ELR (cell line): ENCODE measurements at places on chromosomes 7 and 10.
A peak's percentile ranks its signal among the peaks of the same experiment; 100 is the strongest.

DNA sequence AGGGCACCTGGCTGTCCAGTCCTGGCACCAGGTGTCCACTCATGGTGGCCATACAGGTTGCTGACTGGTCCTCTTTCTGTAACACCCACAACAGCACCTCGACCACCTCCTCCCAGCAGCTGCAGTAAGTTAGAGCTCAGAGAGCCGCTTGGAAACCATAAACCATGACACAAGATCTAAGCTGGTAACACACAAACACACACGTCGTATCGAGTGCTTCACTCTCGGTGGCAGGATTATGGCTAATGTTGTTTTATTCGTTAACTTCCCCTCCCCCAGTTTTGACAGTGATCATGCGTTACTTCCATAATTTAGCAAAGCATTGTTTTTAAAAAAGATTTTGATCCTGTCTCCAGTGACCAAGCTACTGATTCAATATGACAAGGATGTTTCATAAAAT lies 59.7 kb downstream of the CAMK2B start:
- DNase-seq, result no peak

DNA sequence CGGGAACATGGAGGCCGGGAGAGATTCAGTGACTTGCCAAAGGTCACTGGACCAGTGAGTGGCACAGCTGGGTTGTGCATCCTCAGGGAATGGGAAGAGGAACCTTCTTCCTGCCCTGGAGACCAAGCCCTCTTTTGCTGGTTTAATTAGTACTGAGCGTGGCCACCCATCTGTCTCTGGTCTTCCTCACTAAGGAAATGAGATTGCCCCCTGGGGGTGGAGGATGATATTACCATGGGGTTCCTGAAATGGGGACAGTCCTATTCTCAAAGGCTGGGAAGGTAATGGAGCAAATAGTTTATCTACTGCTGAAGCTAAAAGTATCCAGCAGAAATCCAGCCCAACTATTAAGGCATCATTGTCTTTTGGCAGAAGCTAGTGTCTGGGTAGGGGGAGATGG lies 98.6 kb upstream of the FGFR2 start:
- DNase-seq, result peak; percentile 35

GRCh38 chr10:19966751-19967150 lies 150.5 kb downstream of the PLXDC2 start:
- DNase-seq, result no peak

DNA sequence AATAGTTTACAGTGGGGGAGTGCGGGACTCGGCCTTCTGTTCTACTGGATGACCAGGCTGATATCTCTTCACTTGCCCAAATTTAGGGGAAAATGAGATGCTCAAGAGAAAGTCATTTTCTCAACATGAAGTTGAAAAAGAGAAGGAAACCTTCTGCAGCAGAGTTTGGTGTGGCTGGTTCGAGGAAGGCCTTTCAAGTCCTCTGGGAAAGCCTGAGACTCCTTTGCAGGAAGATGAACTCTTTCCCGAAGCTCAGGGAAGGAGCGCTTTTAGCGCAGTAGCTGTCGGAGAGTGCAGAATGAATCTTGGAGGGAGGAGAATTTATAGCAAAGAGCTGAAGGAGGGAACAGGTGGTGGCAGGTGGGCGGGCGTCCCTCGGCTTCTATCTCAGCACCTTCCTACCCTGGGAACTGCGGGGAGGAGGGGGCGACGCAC lies at the start of gene ATOH7:
TSS of gene ATOH7 (minus strand) at position 297 of the 435 bp plus-strand sequence. CDS start 436 bp downstream, outside the sequence.
- DNase-seq, result no peak

GRCh38 chr10:95403700-95404461 lies 113.1 kb upstream of the PDLIM1 start:
- no peak for DNase-seq

DNA sequence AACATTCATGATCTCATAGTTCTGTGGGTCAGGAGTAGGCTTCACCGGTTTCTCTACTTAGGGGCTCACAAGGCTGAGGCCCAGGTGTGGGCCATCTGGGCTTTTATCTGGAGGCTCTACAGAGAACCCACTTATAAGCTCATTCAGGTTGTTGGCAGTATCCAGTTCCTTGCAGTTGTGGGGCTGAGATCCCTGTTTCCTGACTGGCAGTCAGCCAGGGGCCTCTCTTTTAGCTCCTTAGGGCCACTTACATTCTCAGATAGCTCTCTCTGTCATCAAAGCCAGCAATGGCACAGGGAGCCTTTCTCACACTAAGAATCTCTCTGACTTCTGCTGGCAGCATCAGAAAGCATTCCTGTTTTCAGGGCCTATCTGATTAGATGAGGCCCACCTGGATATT lies 18.2 kb upstream of the HECTD2 start:
- no peak for DNase-seq

DNA sequence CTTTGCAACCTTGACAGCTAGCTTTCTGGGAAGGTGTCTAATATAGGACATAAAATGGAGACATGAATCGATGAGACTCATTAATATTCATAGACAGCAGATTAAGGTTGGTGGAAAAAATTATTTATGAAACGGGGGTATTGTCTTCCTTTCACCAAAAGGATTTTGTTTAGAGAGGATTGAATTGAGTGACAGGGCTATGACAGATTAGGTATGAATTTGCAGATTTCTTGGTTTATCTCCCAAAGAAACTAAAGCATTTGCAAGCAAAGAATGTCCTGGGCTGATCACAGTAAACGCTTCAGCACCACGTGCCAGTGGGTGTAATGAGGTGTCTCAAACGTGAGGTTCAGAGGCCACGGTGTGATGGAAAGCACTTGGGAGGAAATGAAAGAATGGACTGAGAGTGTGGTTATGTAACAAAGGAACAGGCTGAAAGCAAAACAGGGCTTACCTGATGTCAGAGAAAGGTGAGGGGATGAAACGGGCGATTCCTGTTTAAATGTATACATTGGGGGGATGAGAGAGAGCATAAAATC lies 329.2 kb upstream of the NPVF start:
- DNase-seq, result no peak

GRCh38 chr10:124033887-124034218 lies 59.5 kb downstream of the CHST15 start:
- no peak for DNase-seq

- DNase-seq, result peak; percentile 17
Measured at GRCh38 chr10:15369256-15370211, 1.6 kb downstream of the FAM171A1 start.

DNA sequence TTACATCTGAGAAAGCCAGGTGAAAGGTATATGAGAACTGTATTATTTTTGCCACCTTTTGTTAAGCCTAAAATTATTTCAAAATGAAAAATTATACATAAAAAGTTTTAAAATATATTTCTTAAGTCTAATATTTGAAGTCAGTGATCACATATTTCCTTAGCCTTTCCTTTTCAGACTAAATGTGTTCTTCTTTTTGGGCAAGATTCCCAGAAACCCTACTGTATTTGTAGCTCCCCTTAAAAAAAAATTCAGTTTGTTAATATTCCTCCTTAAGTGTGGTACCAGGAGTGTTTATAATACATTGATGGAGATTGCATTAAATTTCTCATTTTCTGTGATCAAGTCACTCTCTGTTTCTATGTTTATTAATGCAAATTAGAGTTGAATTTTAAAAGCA lies 22.8 kb downstream of the DNAJC1 start:
- DNase-seq, result no peak

- no peak for DNase-seq
Measured at GRCh38 chr10:36187380-36188079, 545.4 kb upstream of the FZD8 start.

DNA sequence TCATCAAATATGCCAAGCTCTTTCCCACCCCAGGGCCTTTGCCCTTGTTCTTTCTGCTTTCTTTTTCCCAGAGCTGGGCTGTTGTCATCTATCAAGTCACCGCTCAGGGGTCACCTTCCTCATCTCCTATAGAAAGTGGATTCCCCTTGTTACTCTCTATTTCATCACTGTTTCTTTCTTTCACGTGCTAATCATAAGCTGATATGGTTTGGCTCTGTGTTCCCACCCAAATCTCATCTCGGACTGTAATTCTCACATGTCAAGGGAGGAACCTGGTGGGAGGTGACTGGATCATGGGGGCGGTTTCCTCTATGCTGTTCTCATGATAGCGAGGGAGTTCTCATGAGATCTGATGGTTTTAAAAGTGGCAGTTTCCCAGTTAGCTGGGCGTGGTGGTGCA lies 17.0 kb upstream of the TIAL1 start:
- DNase-seq, result no peak

GRCh38 chr10:3192856-3193635 lies 20.5 kb upstream of the PITRM1 start:
- peak; percentile 75 for DNase-seq

DNA sequence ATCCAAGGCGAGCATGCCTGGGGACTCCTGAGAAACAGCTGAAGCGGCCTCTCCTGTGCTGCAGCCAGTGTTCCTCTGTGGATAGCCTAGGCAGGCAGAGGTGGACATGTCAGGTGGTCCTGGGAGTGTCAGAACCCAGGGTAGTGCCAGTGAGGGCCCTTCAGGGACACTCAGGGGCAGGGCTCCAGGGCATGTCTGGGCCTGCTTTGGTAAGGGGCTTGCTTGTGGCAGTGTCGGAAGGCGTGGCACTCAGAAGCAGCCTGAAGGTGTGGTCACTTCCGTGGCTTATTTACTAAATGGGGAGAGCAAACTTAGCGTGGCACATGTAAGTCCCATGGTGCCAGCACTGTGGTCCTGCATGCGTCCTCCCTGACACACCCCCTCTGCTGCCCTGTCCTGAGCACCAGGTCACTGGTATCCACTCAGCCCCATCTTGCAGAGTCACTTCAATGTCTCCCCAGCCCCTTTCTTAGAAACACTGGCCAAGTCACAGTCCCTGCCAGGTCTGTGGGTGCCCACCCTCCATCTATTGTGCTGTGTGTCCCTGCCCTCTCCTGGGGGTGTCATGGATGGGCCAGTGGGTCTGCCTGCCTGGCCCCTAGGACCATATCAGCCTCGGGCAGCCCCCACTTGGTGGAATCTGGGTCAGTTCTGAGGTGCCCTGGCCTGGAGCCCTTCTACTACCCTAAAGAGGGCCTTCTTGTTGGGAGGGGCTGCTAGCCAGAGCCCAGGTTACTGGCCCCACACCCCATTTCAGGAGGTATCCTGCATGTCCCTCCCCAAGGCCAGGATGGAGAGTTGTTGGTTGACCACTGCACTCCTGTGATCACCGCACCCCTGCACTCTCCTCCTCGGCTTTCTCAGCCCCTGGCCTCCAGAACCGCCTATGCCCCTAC lies 6.4 kb downstream of the ZMIZ2 start:
- DNase-seq, result no peak

DNA sequence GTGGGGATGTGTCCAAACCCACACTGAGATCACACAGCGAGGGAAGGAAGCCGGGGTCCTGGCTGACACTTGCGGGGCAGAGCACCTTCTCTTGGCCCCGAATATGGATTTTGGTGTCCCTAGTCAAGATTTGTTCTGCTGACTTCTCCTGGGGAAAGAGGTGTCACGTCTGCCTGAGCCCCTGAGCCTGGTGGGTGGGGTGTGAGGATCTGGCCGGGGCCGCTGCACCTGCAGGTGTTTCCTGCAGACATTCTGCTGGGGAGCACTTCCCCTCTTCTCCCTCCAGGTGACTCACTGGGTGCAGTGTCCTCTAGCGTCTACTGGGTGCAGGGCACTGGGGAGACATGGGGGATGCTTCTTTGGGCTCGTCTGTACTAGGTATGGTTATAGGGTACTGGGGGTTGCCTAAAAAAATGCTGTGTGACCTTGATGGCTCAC lies 99.2 kb downstream of the GRK5 start:
- DNase-seq, result peak; percentile 57

GRCh38 chr10:8183241-8183704 lies 128.8 kb downstream of the GATA3 start:
- DNase-seq, result peak; percentile 6

DNA sequence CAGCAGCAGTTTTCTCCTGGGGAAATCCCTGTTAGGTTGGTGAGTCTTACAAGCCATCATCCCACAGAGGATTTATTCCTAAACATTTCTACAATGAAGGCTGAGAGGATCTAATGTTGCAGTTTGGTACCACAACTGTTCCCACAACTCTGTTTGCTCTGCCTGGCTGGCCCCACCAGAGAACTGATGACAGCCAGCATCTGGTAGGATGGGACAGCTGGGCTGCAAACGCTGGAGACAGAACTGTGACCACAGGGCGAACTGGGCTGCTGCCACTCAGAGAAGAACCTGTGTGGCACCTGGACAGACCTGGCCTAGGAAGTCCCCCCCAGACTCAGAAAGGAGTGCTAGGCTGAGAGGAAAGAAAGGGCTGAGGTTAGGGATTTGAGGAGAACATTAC lies 94.8 kb downstream of the CALN1 start:
- DNase-seq, result no peak

- no peak for DNase-seq
Measured at GRCh38 chr7:155466142-155466813, 8.3 kb downstream of the EN2 start.

- no peak for DNase-seq
Measured at GRCh38 chr10:76787746-76788451, 849.7 kb downstream of the KCNMA1 start.

GRCh38 chr10:96266118-96266770 lies 5.1 kb downstream of the BLNK start:
- no peak for DNase-seq

DNA sequence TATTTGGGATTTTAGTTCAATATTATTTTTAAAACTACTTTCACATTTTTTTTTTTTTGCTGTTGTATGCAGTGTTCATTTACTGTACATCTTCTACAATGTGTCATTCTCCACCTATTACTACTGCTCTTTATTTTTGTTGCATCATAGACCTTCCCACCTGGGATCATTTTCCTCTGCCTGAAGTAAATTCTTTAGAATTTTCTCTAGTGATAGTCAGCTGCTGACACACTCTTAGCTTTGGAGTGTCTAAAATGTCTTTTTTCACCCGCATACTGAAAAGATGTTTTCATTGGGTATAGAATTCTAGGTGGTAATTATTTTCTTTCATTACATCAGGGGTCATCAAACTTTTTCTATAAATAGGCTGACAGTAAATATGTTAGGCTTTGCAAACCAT lies 30.5 kb downstream of the CFAP43 start:
- DNase-seq, result no peak

DNA sequence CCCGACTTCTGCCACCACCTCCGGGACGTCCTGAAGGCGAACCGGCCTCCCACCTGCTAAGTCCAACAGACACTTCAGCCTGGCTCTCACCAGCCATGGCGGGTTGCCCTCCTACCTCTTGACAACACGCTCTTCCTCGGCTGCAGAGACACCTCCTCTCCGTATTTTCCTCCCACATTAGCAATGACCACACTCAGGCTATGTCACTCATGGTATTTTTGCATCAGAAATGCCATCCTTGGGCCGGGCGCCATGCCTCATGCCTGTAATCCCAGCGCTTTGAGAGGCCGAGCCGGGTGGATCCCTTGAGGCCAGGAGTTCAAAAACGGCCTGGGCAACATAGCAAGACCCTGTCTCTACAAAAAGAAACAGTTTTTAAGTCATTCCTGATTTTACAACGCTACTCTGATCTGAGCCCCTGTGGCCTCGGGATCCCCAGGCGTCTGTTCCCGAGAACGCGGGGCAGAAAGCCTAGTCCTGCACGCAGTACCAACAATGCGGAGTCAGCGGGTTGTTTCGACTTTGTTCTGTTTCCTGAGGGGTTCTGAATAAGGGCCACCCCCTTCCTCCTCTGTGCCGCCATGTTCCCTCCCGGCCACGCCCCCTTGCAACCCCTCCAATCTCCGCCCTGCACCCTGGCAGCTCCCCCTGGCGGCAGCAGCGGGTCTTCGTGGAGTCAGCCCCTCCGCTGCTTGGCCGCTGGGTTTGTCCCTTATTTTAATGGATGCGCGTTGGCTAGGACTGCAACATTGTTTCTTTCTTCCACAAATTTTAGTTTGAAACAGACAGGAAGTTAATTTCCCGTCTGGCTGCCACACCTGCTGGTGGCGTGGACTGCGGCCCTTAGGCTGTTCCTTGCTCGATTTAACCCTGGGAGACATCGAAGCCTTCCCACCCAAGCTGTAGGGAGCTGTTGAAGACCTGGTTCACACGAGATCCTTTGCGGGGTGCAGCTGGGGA lies 9.7 kb upstream of the ZFAND2A start:
- peak; percentile 67 for DNase-seq

- DNase-seq, result peak; percentile 33
Measured at GRCh38 chr7:42385912-42386311, 148.9 kb upstream of the GLI3 start.
